ENCODE measurements at places on chromosomes 5 and 9.

GRCh38 chr9:93567271-93567959 is 9.0 kb upstream of the PHF2 start:
- peak; percentile 35 for DNase-seq

DNA sequence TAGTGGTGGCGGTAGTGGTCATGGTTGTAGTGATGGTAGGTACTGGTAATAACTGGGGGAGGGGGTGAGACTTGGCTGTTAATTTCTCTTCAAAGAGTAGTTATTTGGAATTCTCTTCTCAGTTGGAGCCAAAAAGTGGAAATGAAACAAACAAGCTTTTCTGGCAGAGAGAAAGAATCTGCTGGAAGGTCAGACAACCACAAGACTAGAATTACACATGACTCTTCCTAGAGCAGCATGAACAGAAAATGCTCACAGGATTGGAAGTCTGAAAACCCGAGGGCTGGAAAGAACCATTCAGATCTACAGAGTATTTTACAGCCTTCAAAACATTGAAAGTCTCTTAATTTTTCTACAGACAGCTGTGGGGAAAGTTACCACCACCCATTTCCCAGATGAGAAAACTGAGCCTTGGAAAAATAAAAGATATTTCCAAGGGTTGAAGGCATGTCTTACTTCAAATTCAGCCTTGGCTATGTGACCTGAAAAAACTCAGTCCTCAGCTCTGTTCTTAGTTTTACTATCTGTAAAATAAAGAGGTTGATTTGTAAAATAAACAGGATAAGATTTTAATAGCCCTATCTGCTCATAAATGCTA is 42.9 kb upstream of the TRIM32 start:
- DNase-seq = no peak

DNA sequence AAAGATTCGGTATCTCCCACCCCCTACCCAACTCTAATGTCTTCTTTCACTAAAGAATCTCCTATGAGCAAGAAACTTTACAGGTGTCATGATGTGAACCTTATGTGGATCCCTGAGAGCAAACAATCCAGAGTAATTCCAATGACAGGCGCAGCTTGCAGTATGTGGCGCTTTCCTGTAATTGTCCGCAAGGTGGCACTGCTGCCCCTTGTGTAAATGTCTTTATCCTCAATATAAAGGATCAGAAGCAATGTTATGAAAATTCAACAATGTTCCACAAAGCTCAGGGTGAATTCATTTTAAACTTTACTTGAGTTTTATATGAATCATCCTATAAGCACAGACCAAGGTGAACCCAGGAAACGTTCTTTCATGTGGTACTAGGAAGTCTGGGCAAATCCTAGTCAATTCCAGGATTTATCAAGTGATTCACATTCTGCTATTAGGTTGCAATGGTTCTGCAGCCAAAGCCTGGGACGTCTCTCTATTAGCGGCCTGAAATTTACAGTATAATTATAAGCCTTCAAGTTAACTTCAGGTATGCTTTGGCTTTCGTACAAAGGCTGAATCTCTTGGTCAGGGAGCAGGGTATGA is 113.7 kb downstream of the TRPM6 start:
- DNase-seq = peak; percentile 78

GRCh38 chr5:129664336-129664937 is 83.5 kb upstream of the MINAR2 start:
- peak; percentile 73 for DNase-seq

- no peak for DNase-seq
Measured at GRCh38 chr5:169778622-169779596, 141.8 kb downstream of the DOCK2 start.

DNA sequence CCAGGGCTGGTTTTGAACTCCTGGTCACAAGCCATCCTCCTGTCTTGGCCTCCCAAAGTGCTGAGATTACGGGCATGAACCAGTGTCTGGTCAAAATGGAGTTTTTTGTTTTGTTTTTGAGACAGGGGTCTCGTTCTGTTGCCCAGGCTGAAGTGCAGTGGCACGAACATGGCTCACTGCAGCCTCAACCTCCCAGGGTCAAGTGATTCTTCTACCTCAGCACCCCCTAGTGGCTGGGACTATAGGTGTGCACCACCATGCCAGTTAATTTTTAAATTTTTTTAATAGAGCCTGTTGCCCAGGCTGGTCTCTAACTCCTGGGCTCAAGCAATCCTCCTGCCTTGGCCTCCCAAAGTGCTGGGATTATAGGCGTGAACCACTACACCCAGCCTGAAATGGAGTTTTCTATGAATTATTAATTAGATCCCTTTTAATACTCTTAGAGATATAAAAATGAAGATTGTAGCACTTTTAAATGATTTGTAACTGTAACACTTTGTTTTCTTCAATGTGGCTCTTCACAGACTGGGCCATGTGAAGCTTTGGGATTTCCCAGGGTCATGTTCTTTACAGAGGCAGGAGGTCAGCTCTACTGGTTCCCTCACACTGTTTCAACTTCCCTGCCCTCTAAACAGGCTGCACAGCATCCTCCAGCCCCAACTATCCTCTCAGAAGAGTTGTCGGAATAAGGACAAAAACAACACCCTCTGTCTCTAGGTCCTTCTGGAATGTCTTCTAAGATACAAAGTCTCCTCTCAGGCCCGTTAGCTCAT is 32.7 kb upstream of the SPARC start:
- peak; percentile 45 for DNase-seq

- DNase-seq = no peak
Measured at GRCh38 chr5:78364005-78364404, 3.6 kb downstream of the SCAMP1 start.

DNA sequence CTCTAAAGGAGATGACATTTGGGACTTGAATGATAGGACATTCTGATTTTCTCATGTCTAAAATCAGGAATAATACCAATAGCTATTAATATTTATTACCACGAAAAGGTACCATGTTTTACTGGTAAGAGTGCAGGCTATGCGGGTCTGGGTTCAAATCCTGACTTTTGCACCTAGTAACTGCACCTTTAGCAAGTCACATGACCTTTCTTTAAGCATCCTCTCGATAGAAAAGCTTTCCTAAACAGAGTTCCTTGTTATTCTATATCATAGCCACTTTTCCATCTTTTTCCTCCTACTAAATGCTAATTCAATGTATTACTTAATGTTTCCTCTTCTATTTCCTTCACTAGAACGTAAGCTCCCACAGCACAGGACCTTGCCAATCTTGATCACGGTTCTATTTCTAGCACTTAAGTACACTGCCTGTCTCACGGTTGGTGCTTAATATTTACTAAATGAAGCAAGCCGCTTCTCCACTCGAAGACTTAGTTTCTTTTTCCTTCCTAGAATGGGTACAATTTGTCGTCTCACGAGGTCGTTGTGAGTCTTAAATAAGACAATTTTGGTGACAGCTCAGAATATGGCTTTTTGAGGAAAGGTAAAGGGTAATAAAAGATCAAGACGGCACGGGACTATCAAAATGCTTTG is 816 bp downstream of the RBM18 start:
- DNase-seq = no peak

- DNase-seq = peak; percentile 23
Measured at GRCh38 chr5:134133995-134134541, 19.6 kb downstream of the TCF7 start.

GRCh38 chr9:128505414-128505765 is 871 bp downstream of the GLE1 start:
- no peak for DNase-seq

GRCh38 chr5:176736931-176737745 is 73.2 kb upstream of the UNC5A start:
- DNase-seq = peak; percentile 13

All from stimulated activated CD8-positive, alpha-beta memory T cell treated with anti-CD3 and anti-CD28 coated beads, Interleukin-4, amount 100 ng/mL, for 48 hours (primary cell).